ENCODE measurements at places on chromosomes 6 and 20.

GRCh38 chr20:50837532-50838321, 42.9 kb downstream of the BCAS4 start:
- no peak for DNase-seq

GRCh38 chr6:111591901-111592461, 13.7 kb downstream of the TRAF3IP2 start:
- DNase-seq: no peak

DNA sequence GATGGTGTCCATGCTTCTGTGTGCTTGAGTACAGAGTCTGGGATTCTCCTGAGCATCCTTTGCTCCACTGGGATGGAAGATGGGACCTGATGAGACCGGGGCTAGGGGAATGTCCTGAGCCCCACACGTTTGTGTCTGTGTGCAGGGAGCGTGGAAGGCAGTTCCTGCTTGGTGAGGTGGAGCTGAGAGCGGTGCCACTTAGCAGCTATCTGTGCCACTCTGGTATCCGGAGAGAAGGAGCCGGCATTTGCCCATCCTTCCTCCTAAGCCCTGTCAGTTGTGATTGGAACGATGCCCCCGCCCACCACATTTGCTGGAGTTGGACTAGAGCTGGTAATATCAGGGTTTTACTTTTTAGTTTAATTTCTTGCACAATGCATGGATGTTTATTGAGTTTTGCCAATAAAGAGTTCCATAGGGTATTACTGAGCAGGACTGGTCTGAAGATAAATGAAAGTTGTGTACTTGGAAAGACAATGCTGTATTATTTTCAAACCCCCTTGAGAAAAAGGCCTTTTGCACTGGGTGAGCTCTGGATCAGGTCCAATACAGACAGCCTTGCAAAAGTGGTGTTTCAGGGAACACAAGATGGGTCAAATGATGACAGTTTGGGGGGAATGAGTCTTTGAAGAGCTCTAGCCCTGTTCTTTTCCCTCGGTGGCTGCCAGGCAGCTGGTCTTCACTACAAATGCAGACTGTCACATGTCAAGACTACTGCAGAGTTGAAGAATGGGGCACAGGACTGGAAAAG, 130.8 kb downstream of the SYCP2 start:
- DNase-seq: no peak

DNA sequence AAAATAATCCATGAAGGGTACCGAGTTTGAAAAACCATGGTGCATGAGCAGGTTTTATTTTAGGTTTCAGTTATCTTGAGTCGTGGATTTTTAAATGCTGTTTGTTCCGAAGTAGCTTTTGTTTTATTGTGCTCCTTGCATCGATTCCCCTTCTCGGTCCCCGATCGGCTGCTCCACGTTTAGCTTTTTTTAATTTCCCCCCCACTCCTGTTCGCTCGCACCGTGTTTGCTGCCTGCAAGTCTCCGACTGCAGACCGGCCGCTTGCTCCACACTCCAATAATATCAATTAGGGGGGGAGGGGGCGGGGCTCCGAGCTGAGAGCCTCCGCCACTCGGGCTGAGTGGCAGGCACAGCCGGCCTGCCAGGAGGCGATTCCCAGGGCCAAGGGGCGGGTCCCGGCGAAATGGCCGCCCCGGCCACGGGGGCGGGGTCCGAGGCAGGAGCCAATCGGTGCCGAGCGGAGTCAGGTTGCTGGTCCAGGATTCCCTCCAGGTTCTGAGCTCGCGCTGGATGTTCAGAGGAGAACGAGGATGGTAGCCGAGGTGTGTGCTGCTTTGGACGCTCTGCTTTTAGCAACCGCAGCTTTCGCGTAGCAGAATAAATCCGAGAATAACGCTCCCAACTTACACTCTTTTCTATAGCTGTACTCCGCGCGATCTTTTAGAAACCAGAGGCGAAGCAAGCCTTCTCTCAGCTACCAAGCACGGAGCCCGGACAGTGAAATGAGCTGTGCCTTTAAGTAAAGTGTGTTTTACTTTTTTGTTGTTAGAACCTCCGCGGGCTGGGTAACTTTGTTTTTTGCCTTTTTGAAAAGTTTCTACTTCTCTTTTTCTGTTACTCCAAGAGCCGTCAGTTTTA, at the start of gene EPHA7:
Gene EPHA7, minus strand, starts transcription at position 256 of the 859 bp plus-strand sequence. Its CDS starts 218 bp downstream, at position 38.
- DNase-seq: peak; percentile 98

DNA sequence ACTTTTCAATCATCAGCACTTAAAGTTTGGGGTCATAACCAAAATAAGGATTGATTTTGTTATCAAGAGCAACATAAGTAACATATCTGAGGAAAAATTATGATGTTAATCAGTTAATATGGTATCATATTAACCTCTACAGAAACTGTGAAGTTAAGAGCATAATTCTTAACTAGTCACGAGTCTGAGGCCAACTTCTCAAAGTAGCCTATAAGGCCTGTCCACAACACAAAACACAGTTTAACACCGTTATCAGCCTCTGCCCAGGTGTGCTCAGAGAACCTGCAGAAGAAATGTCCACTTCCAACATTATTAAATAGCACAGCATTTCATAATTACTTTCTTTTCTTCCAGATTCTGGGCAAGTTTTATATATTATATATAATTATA, 1.1 kb downstream of the STX7 start:
- DNase-seq: no peak

DNA sequence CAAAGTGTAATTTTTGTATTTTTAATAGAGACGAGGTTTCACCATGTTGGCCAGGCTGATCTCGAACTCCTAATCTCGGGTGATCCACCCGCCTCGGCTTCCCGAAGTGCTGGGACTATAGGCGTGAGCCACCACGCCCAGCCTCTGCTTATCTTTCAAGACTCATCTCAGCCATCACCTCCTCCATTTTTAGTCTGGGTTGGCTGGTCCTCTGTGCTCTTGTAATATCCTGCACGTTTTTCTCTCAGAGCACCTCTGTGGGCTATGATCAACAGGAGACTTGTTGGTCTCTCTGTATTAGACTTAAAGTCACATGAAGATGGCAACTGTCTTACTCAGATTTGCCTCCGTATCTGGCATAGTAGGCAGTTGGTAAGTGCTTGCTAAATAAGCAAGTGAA, 7.6 kb downstream of the NOTCH4 start:
- DNase-seq: no peak

DNA sequence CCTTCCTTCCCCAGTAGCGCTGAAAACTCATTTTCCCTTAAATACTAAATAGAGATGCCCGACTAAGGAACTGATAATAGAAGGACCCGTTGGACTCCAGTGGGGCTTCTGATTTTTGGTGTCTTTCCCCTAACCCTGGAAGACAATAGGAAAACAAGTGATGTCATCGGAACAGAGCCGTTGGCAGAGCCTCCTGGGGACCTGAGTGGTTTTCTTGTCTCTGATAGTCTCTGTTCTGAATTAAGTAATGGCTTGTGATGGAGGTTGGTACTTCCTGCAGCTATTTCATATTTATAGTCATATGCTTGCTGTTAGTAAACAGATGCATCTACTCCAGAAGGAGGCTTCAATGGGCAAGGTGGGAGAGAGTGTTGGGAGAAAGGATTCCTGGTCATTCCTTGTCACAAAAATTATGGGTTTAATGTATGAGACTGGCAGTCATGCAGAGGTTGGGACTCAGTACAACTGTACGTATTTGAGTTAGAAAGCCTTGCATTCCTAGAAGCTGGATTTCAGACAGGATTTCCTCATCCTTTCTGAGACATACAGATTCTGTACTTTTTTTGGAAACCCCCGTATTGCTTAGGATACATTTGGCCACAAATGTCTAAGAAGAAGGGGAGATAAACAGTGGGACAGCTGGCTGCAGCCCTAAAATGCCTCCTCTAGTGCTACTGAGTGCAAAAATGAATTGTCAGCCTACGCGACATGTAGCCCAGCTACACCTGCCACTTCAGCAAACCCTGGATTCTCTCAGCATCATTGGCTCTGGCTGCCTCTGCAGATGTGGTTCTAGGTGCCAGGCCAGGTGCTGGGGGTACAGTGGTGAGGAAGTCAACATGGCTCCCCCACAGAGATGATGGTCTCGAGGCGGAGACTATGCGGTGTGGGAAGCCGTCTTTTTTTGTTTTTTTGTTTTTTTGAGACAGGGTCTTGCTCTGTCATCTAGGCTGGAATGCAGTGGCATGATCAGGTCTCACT, 38.1 kb downstream of the CDS2 start:
- DNase-seq: no peak

DNA sequence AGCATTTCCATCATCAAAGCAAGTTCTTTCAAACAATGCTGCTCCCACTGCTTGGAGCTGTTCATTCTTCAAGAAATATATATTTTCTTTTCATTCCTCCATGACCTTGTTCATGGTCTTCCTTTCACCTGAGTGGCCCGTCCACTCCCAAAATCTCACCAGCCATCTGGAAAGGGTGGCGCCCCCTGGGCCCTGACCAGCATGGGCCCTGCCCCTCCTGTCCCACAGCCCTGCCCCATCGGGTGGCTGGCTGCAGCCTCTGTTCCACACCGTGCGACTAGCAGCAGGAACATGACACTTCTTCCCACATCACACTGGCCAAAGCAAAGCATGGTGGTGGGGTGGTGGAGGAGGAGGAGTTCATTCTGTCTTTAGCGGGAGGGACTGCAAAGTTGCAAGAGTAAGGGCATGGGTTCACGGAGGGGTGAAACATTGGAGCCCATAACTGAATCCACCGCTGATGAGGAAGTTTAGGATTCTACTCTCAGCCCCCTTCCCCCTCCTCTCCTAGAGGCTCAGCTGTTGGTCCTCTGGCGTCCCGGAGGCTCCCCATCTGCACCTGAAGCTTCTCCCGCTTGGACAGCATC, 195.2 kb upstream of the SLC24A3 start:
- no peak for DNase-seq

DNA sequence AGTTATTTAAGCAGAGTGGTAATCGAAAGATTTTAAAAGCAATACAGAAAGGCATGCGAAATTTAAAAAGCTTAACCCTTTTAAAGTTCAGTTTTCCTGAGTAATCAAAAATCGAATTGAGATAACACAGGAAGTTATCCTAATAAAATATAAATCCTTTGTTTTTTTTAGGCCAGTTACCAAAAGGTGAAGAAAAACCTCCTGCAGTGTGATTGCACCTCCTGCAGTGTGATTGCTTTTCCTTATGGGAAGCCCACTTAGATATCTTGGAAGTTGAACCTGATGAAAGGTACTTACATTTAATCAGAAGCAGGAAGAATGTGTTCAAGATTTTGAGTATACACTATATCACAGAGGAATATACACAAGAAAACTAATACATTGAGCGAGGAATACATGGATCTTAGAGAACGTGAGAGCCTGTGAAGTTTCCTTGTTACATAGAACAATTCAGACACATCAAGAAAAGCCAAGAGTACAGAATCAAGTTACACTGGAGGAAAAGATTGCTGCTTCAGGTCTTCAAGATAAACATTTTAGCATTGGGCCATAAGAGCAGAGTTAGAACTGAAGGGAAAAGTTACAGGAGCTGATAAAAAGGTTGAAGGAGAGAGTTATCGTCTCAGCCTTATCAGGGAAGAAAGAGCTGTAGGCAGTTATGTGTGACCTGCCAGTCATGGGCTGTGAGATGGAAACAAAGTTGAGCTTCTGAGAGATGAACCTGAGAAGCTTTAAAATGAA, 7.7 kb upstream of the TMEM181 start:
- no peak for DNase-seq

DNA sequence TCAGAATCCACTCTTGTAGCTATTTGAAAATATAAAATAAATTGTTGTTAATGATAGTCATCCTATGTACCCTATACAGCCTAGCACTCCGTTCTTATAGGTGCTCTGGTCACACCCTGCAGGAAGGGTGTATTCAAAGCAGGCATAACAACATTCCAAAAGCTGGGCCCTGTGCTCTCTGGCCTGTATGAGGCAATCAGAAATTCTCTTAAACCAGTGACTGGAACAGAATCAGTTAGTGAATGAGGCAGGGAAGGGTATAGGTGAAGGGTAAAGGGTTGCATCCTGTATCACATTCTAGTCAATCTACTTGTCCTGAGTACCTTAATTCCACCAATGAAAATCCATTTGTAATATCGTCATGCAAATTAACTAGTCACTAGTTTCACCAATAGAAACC, 154.5 kb upstream of the ZNF217 start:
- DNase-seq: no peak

DNA sequence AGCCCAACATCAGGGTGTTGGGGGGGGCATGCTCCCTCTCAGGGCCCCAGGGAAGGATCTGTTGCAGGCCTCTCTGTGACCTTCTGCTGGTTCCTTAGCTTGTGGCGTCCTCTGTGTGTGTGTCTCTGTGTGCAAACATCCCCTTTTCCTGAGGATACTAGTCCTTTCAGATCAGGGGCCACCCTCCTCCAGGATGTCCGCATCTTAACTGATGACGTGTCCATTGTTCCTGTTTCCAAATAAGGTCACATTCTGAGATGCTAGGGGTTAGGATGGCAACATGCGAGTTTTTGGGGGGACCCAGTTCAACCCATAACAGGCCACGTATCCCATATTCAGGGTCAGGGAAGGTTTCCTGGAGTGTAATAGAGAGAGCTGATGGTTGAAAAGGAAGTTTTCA, 40.9 kb downstream of the GMPR start:
- no peak for DNase-seq

DNA sequence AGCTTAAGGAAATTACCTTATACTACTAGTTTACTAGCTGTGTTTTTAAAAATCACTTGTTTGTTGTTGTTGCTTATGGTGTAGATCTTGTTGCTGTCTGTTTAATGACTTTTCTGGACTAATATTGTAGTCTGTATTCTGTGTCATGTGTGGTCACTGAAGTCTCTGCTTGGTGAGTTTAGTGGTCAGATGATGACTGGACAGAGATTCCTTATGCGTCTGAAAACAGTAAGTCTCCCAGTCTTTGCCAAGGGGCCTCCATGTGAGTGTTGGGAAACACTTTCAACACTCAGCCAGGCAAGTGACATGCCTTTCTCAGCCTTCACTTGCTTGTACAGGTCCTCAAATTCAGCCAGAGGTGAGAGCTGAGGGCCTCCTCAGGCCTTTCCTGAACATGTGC, 256.9 kb upstream of the RNF24 start:
- DNase-seq: no peak

- no peak for DNase-seq
These were observed 115.8 kb downstream of the MRPL14 start for GRCh38 chr6:44011350-44011920.

DNA sequence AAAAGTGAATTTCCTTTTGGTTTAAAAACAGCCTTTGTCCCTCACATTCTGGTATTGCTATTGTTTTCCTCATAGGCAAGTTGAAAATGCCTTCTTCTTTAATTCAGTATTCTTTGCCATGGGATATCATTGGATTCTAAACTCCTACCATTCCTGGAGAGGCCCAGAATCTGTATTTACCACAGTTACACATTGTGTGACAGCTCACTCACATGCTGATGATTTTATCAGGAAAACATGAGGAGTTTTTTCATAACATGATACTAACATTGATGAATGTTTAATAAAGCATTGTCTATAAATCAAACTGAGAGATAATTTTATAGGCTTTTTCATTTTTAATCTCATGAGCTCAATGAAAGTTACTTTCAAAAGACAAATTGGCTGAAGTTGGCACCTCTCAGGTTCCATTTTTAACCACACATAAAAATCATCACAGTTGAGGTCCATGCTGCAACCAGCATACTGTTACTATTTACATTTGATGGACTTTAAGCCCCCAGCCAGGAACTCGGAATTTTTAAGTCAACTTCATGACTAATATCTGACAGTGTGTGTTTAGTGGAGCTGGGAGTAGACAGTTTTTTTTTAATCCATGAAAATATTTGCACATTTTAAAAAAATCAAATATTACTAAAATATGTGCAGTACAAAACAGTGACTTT, 82.8 kb downstream of the FAM83B start:
- DNase-seq: no peak

GRCh38 chr6:142706210-142706609, 238.8 kb downstream of the HIVEP2 start:
- DNase-seq: no peak

All from left renal cortex interstitium (tissue), 4 donors.